ENCODE measurements at places on chromosomes 2 and 18. TPM values are rescaled to one million over a fixed set of nuclear protein-coding genes. Genes with fewer than 3 reads are reported as not detected.
A peak's percentile ranks its signal among the peaks of the same experiment; 100 is the strongest.

GRCh38 chr2:55176094-55176415 lies 56.0 kb downstream of the CLHC1 start:
- H3K4me3 ChIP-seq = peak overlapping the region; percentile 34
- no peaks in the 10 kb centered on the region for H3K36me3 ChIP-seq
- no peaks in the 10 kb centered on the region for H3K27me3 ChIP-seq
- no peak for DNase-seq

GRCh38 chr18:36185157-36185556 lies 2.1 kb upstream of the MOCOS start:
- peaks cover 37% of the 10 kb centered on the region for H3K4me1 ChIP-seq
- no peak overlapping the region for H3K27ac ChIP-seq

Gene CTAGE1
- not detected for polyA plus RNA-seq

Gene ZNF892
- 0.67 TPM for polyA plus RNA-seq

Measured in B cell (primary cell).